ENCODE measurements at places on chromosomes 1 and 21.

DNA sequence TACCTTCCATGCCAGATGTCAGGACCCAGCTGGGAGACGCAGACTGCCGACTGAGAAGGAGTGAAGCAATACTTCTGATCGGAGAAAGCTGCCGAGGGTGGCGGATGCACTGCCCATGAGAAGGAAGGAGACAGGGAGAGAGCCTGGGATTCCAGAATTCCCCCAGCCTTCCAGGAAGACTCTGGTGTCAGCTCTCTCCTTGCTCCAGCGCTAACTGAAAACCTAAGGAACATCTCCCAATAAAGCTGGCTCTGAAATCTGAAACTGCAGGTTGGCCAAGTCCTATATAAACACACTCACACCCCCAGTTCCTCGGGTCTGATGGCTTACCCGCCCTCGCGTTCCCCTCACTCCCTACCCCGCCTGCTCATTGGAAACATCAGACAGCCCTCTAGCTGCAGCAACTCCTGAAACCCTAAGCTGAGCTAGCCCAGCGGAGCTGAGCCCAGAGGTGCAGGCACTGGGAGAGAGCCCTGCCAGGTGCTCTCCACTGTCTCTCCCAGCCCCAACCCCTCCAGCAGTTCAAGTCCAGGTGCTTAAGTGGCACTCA is 52.3 kb downstream of the PLEKHA6 start:
- peak; percentile 76 for DNase-seq

DNA sequence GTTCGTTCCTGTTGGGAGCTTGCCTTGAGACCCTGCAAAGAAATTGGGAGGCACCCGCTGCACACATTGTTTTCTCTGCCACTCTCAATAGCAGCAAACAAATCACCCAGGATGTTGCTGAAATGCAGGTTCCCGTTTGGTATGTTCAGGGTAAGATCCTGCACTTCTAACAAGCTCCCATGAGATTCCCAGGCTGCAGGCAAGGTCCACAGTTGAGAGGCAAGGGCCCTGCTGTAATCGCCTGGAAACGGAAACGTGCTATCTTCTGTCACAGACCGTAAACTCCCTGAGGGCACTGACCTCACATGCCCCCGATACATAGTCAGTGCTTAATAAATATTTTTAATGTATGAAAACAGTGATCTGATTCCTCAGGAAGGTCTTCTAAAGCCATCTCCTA is 37.8 kb downstream of the XCL1 start:
- no peak for DNase-seq

- DNase-seq: no peak
Observed at GRCh38 chr1:235500971-235501540, 3.2 kb downstream of the B3GALNT2 start.

GRCh38 chr1:10938741-10939417 is 73.6 kb upstream of the TARDBP start:
- no peak for DNase-seq

DNA sequence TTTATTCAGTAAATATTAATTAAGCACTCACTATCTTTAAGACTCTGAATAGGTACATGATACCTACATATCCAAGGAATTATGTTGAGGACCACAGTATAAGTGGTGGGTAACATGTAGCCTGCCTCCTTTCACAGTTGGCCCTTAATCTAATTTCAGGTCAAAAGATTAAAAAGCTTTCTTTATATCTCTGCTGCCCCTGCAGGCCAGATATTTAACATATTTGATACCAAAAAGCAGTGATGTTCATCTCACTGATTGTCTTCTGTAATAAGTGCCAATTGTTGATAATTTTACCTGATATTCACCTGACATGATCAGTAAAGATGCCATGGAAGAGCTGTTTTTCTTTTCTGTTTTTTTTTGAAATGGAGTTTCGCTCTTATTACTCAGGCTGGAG is 36.5 kb downstream of the RLF start:
- no peak for DNase-seq

- no peak for DNase-seq
Observed at GRCh38 chr1:1929639-1930545, 10.8 kb upstream of the TMEM52 start.

DNA sequence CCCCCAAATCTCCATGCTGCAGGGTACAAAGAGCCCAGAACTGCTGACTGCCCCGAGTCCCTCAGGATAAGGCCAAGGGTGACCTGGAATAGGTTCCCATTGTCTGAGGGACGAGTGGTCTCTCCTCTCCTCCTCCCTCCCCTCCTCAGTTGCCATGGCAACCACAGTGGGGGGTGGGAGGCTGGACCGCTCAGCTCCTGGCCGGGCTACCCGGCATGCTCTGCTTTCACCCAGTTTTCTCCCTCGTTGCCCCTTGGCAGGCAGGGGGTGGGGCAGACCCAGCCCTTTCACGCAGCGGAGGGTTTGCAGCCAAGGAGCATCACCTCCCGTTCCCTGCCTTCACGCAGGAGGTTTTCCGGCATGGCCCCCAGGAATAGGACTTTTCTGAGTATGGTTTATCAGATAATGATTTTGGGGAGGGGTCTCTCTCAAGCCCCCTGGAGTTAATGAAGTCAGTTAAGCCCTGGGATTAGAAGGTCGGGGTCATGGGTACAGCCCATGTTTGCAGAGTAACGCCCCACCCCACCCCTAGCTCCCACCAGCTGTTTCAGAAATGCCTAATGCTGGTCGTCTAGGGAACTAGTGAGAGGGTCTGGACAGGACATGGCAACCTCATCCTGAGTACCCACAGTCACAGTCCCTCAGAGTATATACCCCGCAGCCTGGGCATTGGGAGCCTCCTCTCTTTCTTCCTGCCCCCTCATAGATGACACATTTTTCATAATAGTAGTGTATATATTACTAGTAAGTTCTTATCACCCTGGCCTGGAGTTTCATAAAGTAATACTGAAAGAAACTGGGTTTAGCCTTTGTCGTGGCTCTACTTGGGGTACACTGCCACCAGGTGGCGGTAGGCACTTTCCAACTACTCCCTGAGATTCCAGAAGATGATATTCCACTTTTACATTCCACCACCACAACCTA is 20.7 kb downstream of the C1QB start:
- peak; percentile 20 for DNase-seq

Data from NCI-H2029 treated with DMSO at 0.1 percent for 48 hours (cell line).